Bone marrow (tissue), 2 donors: ENCODE measurements at places on chromosomes 7 and 10.

GRCh38 chr10:120643351-120643750, 186.3 kb downstream of the PLPP4 start:
- no peak for DNase-seq

GRCh38 chr7:84669177-84669732, 474.7 kb upstream of the SEMA3A start:
- DNase-seq = no peak

DNA sequence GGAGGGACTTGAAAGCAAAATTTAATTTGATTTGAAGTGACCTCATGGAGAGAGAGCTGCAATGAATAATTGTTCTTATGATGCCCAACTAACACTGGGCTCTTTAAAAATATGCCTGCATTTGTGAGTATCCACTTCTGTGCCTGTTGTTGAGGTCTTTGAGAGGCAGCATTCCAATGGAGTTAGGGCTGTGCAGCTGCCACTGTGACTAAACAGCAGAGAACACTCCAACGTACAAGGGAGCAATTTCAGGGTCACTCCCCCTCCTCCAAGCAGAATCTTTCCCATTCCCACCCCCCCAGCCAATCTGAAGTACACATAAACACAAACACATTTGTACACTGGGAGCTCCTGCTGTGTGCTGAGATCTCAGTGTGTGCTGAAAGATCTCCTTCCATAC, 28.0 kb upstream of the GSAP start:
- no peak for DNase-seq

- DNase-seq = peak; percentile 38
Observed at GRCh38 chr7:25216837-25217236, 11.4 kb downstream of the NPVF start.

DNA sequence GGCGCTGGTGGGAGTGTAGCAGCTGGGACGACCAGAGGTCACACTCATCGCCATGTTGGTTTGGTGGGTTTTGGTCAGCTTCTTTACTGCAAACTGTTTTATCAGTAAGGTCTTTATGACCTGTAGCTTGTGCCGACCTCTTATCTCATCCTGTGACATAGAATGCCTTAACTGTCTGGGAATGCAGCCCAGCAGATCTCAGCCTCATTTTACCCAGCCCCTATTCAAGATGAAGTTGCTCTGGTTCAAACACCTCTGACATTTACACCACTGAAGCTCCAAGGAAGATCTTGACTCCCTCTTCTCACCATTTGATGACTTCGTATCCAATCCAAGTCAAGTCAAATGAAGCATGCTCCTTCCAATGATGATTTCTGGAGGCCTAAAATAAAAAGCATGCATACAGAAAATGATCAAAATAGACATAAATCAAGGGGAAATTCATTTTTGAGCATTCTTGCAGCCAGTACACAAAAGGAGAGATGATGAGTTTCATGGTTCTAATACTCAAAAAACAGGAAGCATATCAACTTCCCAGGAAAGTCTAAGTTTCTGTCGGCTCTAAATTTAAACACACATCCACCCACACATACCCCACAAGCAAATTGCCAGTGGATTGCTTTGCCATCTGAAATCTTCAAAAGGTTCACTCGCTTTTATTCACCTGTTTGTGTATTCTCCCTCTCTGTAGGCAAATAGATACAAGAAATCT, 2.4 kb upstream of the PSMG3 start:
- no peak for DNase-seq

GRCh38 chr7:55275291-55276200, 89.6 kb upstream of the LANCL2 start:
- no peak for DNase-seq

- DNase-seq = no peak
Observed at GRCh38 chr7:76423666-76424412, 911 bp upstream of the ZP3 start.

- DNase-seq = no peak
Observed at GRCh38 chr7:30165590-30165989, 30.8 kb downstream of the MTURN start.

DNA sequence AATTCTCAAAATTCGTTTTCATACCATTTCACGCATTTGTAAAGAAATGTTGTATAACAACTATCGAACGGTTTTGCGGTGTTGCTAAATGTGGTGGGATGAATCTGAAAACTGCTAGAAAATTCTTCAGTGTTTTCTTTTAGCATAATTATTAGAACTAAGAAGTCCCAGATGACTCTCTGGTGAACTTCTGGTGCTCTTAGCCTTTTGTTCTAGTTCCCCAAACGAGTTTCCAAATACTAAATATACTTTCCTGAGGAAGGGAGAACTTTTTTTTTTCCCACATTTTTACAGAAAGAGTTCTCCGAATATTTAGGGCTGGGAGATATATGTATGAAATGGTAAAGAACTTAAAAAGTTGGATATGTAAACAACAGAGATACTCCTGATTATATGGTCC, 82.5 kb downstream of the ICA1 start:
- DNase-seq = no peak

DNA sequence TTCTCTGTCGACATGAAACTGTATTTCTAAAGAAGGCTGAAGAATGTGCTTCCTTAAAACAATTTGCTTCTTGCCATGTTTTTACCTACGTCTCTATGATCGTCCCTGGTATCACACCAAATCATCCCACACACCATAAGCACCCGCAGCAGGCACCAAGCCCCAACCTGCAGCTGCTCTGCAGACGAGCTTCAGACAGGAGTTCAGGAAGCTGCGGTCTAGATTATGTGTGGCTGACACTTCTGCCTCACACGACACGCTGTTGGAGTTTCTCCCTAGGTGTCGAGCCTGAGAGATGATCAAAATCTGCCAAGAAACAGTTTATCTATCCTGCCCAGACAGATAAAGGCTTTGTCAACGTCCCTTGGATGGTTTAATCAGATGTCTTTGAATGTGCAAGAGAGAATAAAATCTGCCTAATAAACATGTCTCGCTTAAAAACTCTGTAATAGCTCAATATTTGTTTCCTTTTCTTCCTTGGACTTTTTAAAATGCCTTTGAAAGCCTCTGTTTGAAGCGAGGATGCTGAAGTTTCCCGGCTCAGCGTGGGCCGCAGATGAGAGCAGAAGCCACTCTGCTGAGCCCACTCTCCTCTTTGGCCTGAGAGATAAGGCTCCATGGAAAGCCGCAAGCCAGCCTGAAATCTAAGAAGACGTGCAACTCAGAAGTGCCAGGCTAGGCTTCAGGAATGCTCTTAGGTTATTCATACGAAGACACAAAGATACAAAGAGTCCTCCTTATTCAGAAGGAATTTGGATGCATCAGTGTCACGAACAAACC, 158.3 kb upstream of the PFKP start:
- no peak for DNase-seq

DNA sequence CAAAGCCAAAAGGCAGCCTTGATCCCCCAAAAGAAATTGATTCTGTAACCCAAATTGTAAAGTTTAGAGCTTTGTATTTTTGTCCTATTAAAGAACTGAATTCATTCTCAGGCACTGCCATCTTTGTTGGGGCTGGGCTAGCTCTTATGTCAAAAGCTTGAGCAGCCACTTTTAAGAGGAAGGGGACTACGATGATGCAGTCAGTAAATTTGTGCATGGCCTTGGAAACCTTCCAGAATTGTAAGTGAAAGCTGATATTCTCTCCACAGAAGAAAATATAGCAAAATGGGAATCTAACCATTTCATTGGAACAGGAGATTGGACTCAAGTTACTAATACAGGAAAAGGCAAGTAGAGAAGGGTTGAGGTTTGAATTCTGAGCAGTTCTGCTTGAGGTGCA, 50.1 kb downstream of the RBM20 start:
- DNase-seq = no peak

GRCh38 chr10:74072503-74072902, 74.6 kb downstream of the VCL start:
- no peak for DNase-seq

- no peak for DNase-seq
Observed at GRCh38 chr7:78530351-78530750, 731.8 kb downstream of the PHTF2 start.

- DNase-seq = no peak
Observed at GRCh38 chr7:140200061-140200989, 23.5 kb upstream of the KDM7A start.

GRCh38 chr10:125983161-125983560, 86.8 kb downstream of the FANK1 start:
- no peak for DNase-seq

DNA sequence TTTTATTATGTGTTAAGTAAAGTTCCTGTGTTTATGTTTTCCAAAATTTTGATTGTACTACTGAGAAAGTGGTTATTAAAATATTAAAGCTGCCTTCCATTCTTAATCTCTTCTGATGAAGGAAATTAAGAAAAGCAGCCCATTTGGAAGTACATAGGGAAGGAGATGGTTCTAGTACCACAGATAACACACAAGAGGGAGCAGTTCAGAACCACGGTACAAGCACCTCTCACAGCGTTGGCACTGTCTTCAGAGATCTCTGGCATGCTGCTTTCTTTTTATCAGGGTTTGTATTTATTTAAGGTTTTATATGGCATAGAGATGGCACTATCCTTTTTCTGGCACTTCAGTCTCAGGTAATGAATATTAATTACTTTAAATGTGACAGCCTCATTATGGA, 111.6 kb downstream of the PHTF2 start:
- DNase-seq = no peak

GRCh38 chr10:5644930-5645329, 21.5 kb downstream of the ASB13 start:
- DNase-seq = no peak

DNA sequence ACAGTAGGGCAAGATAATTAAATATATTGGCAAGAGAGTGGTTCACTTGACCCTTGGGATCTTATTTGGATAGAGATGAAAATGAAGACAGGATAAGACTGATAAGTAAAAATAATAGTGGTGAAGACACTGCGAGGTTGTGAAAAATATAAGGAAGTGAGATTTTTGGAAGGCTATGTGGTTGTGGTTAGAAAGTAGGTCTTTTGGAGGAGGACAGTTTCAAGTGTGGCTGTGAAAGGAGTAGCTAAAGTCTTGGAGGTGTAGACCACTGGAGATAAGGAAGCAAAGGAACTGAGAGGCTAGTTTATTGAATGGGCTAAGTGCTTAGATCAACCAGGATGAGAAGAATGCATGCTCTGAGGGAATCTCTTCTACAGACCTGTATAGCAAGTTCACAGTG, 11.2 kb downstream of the MIOS start:
- no peak for DNase-seq

DNA sequence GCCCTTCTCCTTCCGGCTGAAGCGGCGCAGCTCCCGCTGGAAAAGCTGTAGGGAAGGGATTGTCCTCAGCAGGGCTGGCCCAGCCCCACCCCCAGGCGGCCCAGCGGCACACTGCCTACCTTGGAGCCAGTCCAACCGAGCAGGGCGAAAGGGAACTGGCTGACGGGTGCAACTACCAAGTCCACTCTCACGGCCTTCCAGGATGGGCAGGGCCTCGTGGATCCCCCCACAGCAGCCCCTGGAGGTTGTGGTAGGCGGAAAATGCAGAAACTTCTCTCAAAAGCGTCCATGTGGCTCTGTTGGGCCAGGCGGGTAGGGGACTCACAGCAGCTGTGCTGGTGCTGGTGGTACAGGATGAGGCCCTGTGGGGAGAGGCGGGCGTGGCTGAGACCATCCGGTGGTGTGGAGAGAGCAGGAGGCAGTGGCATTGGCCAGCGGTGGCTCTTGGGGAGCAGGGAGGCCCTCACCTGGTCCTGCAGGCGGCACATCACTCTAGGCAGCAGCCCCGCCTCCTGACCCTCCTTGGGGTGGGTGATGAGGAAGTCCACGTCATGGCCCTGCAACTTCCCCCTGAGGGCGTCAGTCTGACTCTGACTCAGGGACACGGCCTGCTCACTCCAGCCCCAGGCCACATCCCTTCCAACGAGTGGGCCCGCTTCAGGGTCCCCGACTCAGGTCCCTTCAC, 8.4 kb upstream of the PGAM2 start:
- peak; percentile 59 for DNase-seq

DNA sequence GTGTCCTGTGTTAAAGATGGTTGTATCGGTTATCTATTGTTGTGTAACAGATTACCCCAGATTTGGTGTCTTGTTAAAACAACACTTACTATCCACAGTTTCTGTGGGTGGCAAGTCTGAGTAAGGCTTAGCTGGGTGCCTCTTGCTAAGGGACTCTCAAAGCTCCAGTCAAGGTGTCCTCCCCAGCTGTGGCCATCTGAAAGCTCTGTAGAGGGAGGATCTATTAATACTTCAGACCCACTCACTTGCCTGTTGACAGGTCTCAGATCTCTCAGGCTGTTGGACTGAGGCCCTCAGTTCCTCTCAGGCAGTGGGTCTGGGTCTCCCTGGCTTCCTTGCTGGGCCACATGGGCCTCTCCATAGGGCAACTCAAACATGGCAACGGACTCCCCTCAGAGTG, 19.6 kb downstream of the ARID5B start:
- no peak for DNase-seq

GRCh38 chr10:126387041-126387921, 996 bp downstream of the ADAM12 start:
- DNase-seq = no peak

- DNase-seq = no peak
Observed at GRCh38 chr7:64581926-64582894, 19.3 kb upstream of the ZNF680 start.

DNA sequence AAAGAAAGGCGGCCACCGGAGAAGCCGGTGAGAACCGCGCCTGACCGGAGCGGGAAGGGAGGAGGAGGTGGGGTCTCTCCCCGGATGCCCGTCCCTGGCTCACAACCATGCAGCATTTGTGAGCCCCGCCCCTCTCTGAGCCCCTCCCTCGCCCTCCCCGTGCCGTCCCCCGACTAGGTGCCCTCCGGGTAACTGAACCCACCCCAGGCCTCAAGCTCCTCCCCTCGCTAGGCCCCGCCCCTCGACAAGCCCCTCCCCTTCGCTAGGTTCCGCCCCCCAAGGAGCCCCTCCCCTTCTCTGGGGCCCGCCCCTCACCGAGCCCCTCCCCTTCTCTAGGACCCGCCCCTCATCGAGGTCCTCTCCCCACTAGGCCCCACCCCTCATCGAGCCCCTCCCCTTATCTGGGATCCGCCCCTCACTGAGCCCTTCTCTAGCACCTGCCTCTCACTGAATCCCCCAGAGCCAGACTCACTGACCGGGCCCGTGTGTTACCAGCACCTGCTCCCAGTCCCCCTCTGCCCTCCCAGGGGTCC, 42.2 kb upstream of the HSPB1 start:
- no peak for DNase-seq

- DNase-seq = no peak
Observed at GRCh38 chr7:30302656-30303311, 18.4 kb downstream of the ZNRF2 start.

DNA sequence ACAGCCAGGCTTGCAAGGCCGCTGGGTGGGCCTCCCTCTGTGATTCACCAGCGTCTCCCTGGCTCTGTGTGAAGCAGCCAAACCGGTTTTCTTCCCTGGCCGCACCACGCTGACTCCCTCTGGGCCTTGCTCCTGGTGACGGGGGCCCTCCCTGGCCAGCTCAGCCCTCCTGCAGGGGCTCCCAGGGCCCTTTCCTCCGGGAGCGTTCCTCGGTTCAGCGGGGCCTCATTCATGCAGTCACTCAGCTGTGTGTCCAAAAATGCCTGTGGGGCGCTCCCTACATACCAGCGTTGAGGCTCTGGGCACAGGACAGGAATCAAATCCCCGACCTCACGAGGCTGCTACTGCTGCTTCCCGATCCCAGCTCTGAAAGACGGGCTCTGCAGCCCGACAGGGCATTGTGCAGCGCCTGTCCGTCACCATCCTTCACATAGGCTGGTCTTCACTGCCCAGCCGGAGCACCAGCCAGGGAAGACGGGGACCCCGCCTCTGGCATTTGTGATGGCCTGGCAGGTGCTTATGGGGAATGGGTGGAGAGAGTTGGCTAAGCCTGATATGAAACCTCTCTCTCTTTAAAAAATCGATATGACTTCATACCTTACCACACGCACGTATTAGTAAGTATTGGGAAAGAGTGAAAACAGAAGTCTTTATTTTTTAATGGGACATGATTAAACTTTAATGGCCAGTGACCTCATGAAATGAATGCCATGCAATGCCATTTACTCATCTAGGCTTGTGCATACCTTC, 110.0 kb upstream of the SHH start:
- DNase-seq = no peak
